ENCODE measurements at places on chromosomes 12 and 14. TPM values are rescaled to one million over a fixed set of nuclear protein-coding genes. Genes with fewer than 3 reads are reported as not detected.

NRIP2 gene
- 0.96 TPM for total RNA-seq

EIF2B2 gene
- total RNA-seq = 68.9 TPM

GRCh38 chr12:13749389-13749788 is 232.0 kb downstream of the GRIN2B start:
- DNase-seq = no peak

DNA sequence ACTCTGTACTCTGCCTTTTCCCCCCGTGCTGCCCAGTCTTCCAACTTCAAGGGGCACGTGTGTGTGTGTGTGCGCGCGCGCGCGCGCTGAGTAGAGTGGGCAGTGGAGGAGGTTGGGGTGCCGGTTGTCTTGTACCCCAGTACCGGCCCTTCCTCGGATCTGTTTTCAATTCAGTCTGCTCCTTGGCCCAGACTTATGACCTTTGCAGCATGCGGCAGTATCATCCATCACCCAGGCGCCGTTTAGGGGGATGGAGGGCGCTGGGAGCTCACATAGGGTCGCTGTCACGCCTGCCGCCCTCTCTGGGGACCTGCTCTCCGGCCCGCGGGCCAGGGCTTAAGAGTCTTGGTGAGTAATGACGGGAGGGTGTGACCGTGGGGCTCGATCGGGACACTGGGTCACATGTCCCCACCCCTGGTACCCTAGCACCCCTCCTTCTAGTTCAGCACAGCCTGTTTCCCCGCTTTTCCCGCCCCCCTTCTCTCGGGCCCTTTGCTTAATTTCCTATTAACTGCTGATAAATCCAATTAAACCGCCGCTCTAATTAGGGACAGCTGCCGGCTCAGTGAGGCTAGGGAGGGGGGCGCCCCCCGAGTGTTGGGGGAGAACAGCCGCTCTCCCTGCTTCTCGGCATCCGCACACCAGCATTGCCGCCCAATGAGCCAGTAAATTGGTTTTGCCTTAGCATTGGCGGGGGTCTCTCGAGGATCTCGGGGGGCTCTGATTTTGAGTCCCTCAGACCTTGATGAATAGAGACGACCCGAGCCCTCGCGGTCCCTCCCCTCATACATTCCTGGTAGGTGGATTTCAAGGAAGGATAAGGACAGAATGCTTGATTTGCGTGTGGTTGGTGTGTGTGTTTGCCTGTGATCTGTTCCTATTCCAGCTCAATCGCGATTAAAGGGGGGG is 9.3 kb downstream of the STAC3 start:
- peak; percentile 29 for DNase-seq
